Omental fat pad (tissue), 4 donors: ENCODE measurements at places on chromosomes 16 and 17.

DNA sequence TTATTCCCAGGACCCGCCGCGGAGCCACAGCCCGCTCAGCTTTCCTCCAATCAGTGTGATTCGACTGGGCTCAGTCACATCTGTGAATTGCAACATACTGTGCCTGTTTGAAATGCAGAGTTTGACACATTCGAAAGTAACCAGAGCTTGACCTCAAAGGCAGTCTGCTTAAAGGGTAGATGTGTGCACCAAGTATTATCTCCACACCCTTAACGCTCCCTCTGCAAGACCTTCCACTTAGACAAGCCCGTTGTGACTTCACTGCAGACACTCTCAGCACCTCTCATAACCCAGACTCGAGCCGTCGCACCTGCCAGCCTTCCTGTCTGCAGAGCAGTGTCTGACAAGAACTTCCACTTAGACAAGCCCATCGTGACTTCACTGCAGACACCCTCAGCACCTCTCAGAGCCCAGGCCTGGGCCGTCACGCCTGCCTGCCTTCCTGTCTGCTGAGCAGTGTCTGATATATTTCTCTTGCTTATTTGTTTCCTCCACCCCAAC is 3.7 kb downstream of the KLHDC4 start:
- DNase-seq = no peak

GRCh38 chr17:71983828-71984227 is 137.0 kb upstream of the SOX9 start:
- no peak for DNase-seq

DNA sequence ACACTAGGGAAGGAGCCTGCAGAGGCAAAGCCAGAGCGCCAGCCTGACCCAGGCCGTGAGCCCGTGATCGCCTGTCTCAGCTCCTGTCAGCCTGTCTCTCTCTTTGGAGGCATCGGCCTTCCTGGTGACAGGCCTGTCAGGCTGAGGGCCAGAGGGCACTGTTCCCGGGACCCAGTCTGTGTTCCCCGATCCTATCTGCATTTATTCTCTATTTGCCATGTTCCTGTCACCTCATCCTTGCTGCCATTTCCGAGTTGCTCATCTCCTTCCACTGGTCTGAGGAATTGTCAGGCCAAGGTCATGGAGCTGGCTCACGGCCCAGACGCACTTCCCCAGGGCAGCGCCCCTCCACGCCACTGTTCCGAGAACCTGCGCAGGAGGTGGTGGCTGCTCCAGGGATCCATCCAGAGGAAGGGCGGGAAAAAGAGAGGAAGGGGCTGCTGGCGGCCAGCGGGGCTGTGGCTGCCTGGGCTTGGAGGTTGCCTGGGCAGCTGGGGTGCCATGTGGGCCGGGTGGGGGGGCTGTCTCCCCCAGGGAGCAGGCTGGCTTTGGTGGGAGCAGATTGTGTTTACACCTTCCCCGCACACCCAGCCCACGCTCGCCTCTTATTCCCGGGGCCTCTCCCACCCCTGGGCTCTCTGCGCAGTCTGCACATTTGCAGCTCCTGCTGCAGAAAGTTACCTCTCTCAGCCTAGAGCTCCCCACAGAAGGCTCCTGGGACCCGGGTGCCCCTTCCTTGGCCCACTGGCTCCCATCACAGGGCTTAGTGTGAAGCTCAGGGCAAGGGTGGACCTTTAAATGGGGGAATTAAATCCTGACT is 4.9 kb downstream of the PRCD start:
- no peak for DNase-seq

DNA sequence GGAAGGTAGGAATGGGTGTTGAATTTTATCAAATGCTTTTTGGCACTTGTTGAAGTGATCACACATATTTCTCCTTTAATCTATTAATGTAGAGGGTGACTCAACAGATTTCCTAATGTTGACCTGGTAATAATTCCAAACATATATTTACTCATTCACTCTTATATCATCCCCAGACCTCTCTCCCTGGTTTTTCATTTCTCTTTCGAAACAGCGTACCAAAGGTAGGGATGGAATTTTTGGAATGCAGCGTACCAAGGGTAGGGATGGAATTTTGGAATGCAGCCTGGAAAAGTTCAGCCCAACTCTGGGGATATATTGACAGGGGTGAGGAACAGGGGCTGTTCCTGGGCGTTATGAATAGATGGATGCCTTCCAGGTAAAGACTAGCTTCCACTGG is 7.3 kb downstream of the KIF18B start:
- no peak for DNase-seq

- DNase-seq = no peak
Observed at GRCh38 chr16:89331371-89332109, 114.0 kb downstream of the ZNF778 start.

DNA sequence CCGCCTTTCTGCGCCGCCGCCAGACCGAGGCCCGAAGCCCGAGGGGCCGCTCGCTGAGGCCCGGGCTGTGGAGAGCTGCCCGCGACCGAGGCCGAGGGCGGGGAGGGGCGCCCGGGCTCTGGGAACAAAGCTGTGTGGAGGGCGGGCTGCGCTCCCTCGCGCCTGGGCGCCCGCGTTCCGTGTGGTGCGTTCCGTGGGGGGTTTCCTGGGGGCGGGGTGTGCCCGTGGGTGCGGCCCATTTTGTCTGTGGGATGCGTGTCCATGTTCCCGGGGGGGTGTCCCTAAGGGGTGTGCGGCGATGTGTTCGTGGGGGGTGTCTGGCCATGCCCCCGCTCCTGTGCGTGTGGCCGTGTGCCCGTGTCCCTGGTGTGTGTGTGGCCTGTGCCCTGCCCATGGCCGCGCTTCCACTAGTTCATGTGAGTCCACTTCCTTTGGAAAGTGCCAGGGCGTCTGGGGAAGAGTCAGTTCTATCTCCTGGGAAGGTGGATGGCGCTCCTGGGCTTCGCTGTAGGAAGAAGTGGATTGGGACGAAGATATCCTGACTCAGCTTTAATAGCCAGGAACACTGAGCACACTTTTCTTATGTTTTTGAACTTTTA is 520 bp downstream of the JPT2 start:
- DNase-seq = no peak

DNA sequence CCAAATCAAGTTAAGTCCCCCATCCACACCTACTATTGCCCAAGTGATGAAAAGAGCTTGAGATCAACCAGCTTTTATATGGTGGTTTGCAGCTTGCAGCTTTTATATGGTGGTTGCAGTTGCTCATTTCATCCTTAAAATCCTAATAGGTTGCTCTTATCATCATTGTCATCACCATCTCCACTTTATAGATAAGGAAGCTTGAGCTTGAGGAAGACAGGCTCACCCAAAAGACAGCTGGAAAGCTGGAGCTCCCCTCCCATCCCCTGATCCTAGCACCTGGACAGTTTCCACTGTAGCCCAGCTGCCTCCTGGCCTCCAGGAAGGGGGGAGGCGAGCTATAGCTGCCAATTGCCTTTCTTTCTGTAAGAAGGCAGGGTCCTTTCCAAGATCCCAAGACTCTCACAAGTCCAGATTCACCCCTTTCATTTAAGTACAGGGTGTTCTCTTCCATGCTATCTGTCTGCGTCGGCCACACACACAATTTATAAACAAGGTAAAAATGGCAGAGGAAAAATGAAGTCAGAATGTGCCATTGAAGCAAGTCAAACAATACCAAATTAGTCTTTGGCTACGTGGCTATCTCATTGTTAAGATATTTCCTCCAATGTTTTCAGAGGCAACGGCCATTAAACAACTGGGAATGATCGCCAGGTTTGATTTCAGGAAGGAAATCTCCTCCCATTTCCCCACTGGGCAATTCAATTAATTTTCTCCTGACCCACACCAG is 63.3 kb downstream of the PECAM1 start:
- no peak for DNase-seq

- DNase-seq = no peak
Observed at GRCh38 chr17:32124985-32125847, 17.1 kb upstream of the RHOT1 start.

DNA sequence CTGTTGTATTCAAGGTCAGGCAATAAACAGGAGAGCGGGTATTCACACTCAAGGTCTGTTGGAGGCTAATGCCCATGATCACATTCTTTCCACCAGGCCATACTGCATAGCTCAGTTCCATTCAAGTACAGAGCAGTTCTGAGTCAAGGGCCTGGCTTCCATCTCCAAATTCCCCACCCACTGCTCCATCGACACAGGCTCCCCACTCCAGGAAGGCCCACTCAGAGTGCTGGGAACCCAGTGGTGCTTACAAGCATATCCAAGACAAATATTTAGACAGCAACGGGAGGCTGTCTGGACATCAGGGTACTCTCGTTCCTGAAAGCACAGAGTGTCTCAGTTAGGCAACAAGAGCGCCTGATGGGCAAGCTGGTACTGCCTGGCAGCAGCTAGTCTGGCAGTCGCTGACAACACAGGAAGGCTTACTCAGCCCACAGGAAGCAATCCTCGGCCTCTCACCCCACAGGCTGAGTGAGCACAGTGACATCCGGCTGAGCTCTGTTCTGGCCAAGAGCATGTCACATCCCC is 40.9 kb downstream of the RFFL start:
- peak; percentile 36 for DNase-seq

GRCh38 chr16:51773071-51773890 is 622.2 kb upstream of the SALL1 start:
- DNase-seq = no peak

- DNase-seq = no peak
Observed at GRCh38 chr17:82302991-82303943, 14.1 kb downstream of the CD7 start.

DNA sequence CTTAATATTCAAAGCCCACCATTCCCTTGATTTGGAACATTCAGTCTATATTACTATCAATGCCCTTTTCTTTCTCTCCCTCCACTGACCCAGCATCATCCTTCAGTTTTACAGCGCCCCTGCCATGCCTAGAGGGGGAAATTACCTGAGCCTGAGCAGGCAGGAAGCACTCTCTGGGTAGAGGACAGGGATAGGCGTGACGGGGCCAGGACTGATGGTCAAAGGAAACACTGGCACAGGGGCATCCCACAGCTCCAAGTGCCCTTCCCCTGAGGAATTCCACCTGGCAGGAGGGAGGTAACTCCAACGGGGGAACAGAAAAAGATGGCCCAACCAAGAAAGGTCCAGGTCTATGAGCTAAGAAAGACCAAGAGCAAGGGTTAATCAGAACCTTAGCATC is 10.0 kb downstream of the CTC1 start:
- DNase-seq = no peak

- no peak for DNase-seq
Observed at GRCh38 chr17:21394265-21394664, 18.1 kb downstream of the KCNJ12 start.

DNA sequence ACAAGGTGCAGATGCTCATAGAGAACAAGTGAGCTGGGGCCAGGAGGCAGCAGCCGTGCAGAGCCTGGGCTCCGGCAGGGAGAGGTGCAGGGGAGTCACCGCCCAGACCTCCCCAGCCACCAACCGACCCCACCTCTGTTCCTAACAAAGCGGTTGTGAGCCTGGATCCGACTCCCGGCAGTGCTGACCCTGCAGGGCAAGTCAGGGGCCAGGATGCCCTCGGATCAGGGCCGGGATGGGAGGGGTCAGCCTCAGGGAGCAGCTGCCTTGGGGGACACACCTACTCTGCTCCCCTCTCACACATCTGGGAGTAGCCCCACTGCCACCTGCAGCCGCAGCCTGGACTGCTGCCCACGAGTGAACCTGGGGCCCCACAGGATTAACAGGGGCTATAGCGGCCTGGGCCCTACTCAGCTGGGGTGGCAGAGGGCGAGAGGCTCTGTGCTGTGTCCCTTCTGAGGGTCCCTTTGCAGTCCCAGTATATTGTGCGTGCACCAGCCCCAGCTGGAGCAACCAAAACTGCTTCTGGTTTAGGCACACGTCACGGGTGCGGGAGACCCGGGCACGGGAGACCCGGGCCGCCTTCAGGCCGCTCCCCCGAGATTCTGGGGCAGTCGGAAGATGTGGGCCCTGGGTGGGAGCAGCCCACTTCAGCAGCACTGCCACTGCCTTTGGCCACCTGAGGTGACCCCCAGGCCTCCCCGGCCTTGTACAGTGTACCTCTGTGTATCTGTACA is 21.2 kb downstream of the MNT start:
- no peak for DNase-seq

DNA sequence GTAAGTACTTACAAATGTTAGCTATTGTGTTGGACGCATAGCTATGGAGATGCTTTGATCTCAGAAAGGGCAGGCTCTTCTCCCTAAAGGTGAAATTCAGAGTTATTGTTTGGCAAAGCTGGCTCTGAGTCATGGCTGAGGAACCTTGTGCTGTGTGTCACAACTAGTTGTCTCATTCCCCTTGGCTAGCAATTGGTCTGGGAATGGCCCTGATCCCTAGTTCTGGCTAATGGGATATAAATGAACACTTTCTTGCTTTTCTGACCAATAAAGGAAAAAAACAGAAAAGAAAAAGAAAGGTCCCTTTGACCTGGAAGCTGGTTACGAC is 210.6 kb downstream of the MAP2K4 start:
- DNase-seq = no peak

DNA sequence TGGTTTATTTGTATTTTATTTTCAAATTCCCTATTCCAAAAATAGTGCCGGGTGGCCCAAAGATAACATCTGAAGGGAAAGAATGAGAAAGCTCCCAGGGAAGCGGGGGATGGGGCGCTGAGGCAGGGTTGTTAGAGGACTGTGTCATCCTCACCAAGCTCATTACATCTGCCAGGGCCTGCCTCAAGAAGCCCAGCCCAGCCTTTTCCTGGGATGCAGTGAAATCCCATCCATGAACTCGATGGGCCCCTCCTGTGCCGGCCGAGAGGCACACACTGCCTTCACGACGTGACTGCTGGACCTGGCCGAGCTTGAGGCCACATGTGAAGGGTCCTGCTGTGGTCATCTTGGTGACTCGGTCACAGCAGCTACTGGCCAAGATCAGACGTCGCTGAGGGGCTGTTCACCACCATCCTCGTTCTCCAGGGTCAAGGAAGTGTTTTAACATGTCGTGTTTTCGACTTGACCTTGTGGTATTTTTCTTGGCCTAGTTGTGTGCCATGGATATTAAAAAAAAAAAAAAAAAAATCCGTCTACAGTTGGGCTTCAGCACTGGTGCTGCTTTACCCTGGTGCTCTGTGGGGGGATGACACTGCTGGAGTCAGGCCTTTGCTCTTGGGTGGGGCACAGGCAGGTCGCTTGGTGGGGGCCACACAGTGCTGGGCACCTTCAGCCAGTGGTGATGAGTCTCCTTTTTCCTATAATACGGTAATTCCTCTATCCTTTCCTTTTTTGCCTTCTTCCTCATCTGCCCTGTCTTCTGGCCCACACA is 4.9 kb downstream of the TIMM22 start:
- no peak for DNase-seq

GRCh38 chr17:1629504-1630310 is 1.1 kb upstream of the SLC43A2 start:
- DNase-seq = peak; percentile 42

DNA sequence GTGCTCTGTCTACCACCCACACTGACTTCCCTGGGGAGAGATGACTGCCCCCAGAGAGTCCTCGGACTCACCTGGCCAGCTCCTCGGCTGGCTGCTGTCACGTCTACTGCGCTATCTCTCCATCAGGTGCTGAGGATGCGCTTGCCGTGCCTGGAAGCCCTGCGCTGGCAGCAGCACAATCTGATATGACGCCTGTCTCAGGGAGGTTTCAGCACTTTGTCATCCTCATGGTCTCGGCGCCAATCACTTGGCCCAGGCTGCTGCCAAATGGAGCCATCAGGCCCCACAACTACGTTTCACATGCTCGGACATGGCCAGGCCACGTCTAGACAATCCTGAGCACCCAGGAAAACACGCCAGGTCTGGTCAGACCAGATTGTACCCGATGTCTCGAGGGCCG is 46.7 kb downstream of the FOXL1 start:
- DNase-seq = no peak

GRCh38 chr17:65102235-65102634 is 34.9 kb upstream of the RGS9 start:
- no peak for DNase-seq
